ENCODE measurements at places on chromosomes 5 and 9.

GRCh38 chr5:158429564-158429963 is 570.6 kb upstream of the CLINT1 start:
- DNase-seq, result no peak

GRCh38 chr5:116358911-116359418 is 215.7 kb downstream of the SEMA6A start:
- DNase-seq, result no peak

- DNase-seq, result no peak
Observed at GRCh38 chr9:132504488-132504887, 77.9 kb upstream of the BARHL1 start.

- no peak for DNase-seq
Observed at GRCh38 chr5:172959824-172960799, 888 bp downstream of the RPL26L1 start.

DNA sequence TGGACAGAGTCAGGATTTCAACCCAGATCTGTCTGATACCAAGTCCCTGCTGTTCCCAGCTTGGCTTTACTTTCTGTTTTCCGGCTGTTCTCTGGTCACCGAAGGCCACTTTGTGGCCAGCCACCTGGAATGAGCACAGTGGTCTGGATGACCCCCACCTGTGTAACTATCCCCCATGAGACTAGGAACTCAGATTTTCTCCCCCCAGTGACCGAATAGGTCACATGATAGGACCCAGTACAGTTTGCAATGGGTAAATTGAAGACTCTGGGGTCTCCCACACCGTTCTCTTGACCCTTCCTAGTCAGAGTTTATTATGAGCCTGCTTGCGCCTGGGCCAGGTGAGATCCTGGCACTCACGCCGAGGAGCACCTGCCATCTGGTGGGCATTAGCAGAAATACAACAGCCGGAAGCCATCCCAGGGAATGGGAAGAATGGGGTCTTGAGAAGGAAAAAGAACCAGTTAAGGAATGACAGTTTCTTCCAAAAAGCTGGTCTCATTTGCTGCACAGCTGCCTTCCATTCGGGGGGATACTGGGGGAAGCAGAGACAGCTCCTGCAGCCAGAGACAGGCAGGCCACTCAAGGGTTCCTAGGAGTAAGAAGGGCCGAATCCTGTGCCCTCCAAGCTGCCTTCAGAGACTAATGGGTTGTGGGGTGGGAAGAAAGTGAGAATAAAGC is 7.1 kb downstream of the PHYHD1 start:
- DNase-seq, result peak; percentile 2

GRCh38 chr9:131666774-131667173 is 73.1 kb downstream of the RAPGEF1 start:
- DNase-seq, result no peak

DNA sequence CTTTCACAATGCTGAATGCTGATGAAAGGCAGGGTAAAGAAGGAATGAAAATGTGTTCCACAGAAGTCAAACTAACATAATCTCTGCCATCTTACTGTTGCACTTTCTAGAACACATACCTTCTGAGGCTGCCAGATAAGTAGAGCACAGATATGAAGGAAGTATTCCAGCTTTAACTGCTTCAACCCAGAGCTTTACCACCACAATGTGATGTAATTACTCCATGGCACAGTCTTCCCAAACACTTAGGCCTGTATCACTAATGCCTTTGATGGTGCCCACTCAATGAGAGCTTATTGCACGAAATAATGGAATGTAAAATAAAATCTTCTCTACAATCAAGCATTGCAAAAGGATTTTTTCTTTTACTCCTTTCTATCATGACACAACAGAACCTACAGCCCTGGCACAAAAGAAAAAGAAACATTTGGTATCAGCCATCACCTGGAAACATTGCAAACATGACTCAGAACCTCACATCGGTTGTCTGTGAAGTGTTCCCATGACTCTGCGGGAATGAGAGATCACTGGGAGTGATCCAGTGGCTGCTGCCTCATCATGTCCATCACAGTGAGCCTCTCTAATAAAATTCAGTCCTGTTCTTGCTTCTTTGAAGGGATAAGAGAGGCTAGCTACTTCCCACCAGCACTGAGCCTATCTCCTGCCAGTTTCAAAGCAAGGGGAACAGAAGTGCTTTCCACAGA is 385.8 kb downstream of the EFNA5 start:
- DNase-seq, result no peak

DNA sequence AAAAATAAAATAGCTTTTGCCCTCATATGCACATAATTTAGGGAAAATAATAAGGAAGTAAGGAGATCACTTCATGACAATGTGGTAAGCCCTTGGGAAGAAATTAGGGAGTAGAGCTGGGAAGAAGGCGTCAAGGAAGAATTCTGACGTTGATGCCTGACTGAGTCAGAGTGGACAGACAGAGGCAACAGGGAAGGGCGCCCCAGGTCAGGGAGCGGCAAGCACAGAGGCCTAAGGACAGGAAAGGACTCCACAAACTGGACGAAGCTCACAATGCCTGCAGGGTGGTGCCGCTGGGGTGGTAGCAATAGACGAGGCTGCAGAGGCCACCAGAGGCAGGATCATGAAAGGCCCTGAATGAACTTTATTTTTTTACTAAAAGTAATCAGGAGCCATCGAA is 7.6 kb downstream of the DRD1 start:
- no peak for DNase-seq

DNA sequence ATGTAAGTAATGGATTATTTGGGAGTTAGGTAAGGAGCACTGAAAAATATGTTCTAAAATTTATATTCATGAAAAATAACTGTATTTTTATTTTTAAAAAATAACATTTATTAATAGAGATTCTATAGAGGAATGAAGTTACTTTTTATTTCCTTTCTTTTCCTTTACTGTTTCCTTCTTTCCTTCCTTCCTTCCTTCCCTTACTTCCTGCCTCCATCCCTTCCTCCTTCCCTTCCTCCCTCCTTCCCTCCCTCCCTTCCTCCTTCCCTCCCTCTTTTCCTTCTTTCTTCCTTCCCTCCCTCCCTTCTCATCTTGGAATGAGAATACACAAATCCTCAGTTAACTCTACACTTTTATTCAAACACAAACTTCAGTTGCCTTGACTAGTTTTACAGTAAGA is 560.1 kb downstream of the RAB3C start:
- DNase-seq, result no peak

- no peak for DNase-seq
Observed at GRCh38 chr9:1722404-1722803, 292.7 kb upstream of the SMARCA2 start.

- no peak for DNase-seq
Observed at GRCh38 chr5:77620405-77620804, 18.1 kb downstream of the OTP start.

DNA sequence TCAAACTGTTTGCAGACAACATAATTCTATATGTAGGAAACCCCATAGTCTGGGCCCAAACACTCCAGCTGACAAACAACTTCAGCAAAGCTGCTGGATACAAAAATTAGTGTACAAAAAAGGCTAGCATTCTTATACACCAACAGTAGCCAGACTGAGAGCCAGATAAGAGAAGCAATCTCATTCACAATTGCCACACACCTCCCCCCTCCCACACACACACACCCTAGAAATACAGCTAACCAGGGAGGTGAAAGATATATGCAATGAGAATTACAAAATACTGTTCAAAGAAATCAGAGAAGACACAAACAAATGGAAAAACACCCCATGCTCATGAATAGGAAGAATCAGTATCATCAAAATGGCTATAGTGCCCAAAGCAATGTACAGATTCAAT is 9.0 kb downstream of the MTREX start:
- DNase-seq, result no peak

GRCh38 chr5:138972230-138972629 is 97.1 kb upstream of the LRRTM2 start:
- DNase-seq, result no peak

DNA sequence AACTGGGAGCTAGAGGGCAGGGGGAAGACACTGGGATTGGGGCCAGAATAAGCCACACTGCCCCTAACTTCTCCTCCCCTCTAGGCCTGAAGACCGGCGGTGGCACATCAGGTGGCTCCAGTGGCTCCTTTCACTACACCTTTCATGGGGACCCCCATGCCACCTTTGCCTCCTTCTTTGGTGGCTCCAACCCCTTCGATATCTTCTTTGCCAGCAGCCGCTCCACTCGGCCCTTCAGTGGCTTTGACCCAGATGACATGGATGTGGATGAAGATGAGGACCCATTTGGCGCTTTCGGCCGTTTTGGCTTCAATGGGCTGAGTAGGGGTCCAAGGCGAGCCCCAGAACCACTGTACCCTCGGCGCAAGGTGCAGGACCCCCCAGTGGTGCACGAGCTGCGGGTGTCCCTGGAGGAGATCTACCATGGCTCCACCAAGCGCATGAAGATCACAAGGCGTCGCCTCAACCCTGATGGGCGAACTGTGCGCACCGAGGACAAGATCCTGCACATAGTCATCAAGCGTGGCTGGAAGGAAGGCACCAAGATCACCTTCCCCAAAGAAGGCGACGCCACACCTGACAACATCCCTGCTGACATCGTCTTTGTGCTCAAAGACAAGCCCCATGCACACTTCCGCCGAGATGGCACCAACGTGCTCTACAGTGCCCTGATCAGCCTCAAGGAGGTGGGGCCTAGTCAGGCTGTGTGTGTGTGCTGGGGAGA is 6.8 kb downstream of the DNAJB5 start:
- DNase-seq, result no peak

DNA sequence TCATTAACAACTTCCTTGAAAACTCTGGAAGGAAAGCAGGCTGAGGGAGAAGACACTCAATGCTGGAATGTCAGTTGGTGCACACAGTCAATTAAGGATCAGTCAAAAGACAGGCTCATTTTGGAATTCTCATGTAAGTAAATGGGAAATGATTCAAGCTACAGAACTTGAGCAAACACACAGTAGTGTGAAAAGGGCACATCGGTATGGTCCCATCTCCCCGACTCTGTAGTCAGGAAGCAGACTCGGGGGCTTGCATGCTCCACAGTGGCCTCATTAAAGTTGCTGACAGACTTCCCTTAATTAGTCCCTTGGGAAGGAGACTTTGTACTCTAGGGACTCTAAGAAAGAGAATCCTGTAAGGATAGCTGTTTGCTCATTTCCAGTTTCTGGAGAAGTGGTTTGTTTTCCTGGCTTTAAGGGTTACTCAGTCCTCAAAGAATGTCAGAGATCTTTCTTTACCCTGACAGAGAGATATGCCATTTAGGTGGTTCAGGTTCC is 339.2 kb downstream of the ADAMTS6 start:
- no peak for DNase-seq

DNA sequence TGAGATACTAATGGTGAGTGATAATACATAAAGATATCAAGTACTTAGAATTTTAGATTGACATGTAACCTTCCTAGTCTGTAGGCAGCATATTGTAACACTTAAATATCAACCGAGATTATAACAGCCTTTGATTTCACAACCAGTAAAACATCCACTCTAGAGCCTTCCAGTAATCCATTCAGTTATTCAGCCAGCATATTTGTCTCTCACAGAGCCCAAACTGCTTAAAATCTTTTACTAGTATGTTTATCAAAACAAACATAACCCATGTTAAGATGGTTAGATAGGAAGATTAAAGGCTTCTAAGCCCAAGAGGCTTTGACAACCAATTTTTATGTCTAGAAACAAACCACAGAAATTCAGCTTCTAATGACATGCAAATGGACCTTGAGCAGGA is 177.9 kb upstream of the FST start:
- no peak for DNase-seq

GRCh38 chr9:114303571-114303970 is 19.3 kb upstream of the ORM1 start:
- DNase-seq, result no peak

DNA sequence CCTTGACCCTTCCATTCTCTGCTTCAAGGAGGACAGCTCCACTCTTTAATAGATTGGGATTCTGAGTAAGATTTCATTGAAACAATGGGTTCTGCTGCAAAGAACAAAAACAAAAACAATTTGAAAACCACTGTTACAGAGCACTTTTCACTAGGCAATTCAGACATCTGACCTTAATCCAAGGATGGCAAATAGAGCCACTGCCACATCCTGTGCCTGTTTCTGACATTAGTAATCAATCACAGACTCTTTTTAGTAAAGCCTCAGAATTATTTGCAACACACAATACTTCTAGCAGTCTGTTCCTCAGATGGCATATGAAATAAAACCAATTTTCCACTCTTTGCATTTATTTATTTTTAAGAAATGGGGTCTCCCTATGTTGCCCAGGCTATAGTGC is 37.8 kb upstream of the NDFIP1 start:
- DNase-seq, result no peak

GRCh38 chr9:78756813-78757510 is 460.0 kb downstream of the PSAT1 start:
- DNase-seq, result no peak

DNA sequence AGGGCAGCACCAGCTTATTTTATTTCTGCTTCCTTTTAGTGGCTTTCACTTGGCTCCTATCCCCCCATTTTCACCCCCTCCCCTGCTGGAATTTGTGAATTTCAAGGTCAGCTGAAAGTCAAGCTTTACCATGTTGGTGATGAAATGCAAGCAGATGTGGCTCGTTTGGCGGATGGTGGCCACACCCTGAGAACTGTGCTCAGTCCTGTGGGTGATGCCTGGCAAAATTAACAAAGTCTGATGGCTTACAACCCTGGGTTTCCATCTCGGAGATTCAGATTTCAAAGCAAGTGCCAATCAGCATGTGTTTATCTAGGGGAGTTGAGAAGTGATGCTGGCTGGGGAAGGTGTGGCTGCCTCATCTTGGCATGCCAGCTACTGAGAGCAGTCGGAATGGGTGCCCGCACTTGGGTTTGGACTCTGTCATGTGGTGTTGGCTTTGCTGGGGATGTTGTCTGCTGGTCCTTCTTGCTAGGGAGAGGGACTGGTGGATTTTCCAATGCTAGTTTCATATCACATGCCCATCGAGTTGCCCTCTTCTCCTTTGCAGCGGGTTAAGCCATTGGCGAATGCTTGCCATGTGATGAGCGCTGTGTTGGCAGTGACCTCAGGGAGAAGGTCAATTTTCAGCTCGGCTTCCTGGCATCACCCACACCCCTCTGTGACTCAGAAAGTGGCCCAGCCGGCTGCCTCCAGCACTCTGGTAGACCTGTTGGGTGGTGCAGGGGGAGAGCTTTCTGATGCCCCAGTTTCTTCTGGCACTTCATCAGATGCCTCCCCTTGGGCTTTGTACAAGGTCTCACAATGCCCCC is 77.0 kb upstream of the PITX1 start:
- DNase-seq, result no peak

- no peak for DNase-seq
Observed at GRCh38 chr9:75962662-75963036, 72.2 kb downstream of the PCSK5 start.

DNA sequence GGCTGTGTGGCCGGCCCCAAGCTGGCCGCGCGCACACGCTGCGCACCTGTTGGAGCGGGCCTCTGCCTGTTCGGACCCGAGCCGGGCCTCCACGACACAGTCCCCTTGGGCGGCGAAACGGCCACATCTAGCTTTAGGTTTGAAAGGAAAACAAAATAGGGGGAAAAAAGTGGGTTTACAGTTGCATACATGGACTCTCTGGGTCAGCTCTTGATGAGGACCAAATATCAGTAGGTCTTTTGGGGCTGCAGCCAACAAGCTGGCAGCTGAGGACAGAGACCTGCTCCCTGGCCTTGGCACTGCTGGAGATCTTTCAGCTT is 20.7 kb downstream of the IGIP start:
- DNase-seq, result no peak

DNA sequence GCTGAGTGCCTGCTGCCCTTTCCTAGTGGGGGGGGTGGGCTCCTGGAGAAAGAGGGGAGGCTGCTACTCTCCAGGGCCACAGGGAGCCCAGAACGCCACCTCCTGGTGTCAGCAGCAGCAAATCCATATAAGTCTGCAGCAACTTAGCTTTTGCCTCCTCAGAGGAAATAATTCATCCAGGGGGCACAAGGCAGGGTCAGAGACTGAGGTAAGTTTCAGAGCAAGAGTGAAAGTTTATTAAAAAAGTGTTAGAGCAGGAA is 4.0 kb upstream of the CLPTM1L start:
- DNase-seq, result no peak

GRCh38 chr5:1069720-1070088 is 42.2 kb downstream of the SLC12A7 start:
- DNase-seq, result no peak

Measured in NCI-H187 treated with DMSO at 0.1 percent for 48 hours (cell line).